ENCODE measurements at places on chromosomes 5 and 9.

- DNase-seq: no peak
Observed at GRCh38 chr9:93460689-93461413, 7.5 kb upstream of the FAM120AOS start.

DNA sequence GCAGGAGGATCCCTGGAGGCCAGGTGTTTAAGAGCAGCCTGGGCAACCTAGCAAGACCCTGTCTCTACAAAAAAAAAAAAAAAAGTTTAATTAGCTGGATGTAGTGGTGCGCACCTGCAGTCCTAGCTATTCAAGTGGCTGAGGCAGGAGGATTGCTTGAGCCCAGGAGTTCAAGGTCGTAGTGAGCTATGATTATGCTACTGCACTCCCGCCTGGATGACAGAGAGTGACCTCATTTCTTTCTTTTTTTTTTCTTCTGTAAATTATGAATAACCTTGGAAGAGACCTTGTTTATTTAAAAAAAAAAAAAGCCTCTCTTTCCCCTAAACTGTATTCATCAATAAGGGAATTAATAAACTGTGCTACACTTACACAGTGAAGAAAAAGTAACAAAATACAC is 43.6 kb upstream of the SLC30A5 start:
- DNase-seq: no peak

DNA sequence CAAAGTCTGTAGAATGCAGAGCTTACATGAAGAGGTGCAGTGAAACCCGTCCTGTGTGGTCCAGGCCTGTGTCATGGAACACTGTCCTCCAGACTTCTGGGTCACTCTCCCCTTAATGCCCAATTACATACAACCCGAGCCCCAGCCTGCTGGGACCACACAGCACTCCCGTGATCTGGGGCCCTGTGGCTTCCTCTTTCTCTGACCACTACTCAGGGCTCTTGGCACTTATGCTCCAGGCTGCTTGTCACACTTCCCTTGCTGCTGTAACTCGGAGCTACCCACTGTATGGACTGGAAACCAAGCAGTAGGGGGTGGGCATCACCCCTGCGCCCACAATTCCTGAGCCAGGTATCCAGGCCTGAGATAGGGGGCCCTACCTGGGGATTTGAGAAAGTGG is 10.3 kb upstream of the IL3 start:
- DNase-seq: no peak

DNA sequence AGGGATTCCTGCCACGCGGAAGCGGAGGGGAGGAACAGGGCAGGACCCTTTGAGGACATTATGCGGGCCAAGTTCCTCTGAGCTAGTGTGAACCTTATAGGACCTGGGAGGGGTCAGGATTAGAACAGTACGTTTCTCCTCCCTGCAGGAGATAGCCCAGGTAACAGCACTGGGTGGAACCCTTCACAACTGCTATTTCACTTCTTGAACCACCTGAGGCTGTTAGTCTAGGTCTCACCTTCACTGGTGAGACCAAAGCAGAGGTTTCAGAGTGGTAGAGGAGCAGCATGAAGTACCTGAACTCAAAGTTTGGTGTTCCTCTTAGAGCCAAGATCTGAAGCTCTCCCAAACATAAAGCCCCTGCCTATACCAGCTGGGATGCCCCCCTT is 832 bp downstream of the EIF4EBP3 start:
- DNase-seq: no peak

- DNase-seq: no peak
Observed at GRCh38 chr5:146633323-146633764, 117.4 kb upstream of the GPR151 start.

GRCh38 chr9:109012009-109012875 is 1.1 kb downstream of the CTNNAL1 start:
- peak; percentile 96 for DNase-seq

GRCh38 chr5:69431424-69432303 is 16.7 kb downstream of the MARVELD2 start:
- DNase-seq: no peak

DNA sequence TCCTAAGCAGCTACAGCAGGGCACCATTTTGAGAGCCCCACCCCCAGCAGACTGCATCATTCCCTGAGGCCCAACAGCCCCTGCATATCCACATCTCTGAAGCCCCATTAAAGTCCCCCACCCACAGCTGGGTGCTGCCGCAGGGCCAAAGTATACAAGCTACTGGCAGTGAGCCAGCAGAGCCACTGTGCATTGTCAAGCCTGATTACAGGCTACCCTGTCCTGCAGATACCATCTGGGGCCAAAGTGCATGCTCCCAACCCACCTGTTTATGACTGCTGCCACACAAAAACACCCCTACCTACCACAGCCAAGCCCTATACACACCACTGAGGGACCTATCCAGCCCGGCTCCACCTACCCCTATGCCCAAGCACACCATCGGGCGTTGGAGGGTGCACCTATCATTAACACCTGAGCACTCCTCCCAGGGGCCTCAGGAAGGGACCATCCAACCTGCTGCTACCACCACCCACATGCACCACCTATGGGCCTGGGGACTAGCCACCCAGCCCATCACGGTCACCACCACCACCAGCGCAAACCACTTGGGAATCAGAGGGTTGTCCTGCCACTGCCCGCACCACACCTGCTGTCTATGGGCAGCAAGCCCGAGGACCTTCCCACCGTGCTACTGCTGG is 105.0 kb downstream of the PLPP1 start:
- no peak for DNase-seq

DNA sequence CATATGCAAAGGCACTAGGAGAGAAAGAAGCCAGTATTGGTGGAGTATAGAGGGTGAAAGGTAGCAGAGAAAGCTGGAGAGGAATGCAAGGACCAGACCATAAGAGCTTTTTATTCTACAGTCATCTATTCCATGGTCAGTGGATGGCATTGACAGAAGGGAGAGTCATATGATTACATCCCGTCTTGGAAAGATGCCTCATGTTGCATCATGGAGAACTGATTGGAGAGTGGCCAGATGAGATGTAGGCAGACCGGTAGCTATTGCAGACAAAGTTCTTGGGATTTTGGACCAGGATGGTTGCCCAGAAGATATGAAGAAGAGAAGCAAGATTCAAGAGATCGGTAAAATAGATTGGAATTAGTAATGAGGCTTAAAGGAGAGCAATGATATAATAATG is 260.7 kb downstream of the CHSY3 start:
- DNase-seq: peak; percentile 15

DNA sequence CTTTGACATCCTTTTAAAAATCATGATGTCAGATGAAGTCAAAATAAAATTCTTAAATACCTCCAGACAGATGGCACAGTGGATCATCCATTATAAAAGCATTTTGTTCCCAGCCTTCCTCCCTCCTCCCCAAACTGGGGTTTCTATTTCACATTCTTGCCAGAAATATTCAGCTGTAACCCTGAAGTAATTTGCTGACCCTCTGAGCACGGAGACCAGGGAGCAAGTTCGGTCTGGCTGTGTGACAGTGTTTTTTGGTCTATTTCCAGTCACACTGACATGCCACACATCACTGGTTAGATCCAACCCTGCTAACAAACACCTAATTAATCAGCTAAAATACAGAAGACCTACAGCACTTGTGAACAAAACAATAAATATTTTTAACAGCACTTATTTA is 126.2 kb upstream of the DMRT1 start:
- no peak for DNase-seq

- no peak for DNase-seq
Observed at GRCh38 chr5:112012104-112012503, 255.1 kb upstream of the NREP start.

- DNase-seq: no peak
Observed at GRCh38 chr9:87863882-87864465, 18.7 kb upstream of the SPATA31E1 start.
